Peyer's patch (tissue), 4 donors: ENCODE measurements at places on chromosomes 6 and 20. TPM values are rescaled to one million over a fixed set of nuclear protein-coding genes. Genes with fewer than 3 reads are reported as not detected.

DNA sequence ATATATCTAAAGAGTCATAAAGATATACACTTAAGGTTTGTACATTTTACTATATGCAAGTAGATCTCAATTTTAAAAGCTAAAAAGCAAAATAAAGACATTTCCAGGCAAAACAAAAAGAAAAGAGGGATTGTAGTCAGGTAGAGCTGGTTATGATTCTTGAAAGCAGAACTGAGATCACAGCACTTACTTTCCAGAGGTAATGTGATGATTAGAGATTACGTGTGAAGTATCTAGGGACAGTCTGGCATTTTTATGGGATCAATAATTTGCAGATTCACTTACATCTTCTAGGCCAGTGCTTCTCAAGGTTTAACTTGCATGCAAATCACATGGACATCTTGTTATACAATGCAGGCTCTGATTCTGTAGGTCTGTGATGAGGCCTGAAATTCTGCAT lies 595.5 kb downstream of the KIF16B start:
- H3K36me3 ChIP-seq, result no peaks in the 10 kb centered on the region
- H3K27ac ChIP-seq, result no peak overlapping the region
- no peak overlapping the region for H3K4me3 ChIP-seq
- H3K27me3 ChIP-seq, result no peaks in the 10 kb centered on the region
- H3K4me1 ChIP-seq, result no peaks in the 10 kb centered on the region
- DNase-seq, result no peak

DNA sequence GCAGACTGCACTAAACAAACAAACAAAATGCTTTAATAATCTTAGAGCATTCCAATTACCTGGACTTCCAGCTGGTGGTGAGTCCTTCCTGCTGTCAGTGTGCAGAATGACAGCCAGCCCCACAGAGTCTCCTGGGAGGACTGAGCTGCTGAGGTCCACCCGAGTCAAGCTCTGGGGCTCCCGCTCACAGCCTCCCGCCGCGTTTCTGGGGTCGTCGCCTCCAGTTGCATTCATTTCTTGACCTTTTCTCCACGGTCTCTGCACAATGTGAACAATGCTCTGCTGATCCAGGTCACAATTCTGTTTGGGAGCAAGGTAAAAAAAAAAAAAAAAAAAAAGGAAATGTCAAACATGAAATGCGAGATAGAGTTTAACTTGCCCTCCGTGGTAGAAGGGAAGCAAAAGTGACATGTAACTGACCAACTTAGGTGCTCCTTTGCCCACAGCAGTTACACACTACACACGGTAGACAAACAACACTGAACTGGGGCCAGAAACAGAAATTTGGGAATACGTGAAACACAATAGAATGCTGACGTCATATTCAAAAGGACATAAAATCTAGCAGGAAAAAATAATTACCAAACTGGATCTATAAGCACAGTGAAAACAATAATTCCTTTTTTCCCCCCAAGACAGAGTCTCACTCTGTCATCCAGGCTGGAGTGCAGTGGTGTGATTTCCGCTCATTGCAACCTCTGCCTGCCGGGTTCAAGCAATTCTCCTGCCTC lies 464.9 kb downstream of the PRKN start:
- DNase-seq, result no peak
- no peak overlapping the region for H3K27ac ChIP-seq
- no peaks in the 10 kb centered on the region for H3K27me3 ChIP-seq
- no peaks in the 10 kb centered on the region for H3K4me1 ChIP-seq

SUMO4 gene
- total RNA-seq, result 8.2 TPM

DNA sequence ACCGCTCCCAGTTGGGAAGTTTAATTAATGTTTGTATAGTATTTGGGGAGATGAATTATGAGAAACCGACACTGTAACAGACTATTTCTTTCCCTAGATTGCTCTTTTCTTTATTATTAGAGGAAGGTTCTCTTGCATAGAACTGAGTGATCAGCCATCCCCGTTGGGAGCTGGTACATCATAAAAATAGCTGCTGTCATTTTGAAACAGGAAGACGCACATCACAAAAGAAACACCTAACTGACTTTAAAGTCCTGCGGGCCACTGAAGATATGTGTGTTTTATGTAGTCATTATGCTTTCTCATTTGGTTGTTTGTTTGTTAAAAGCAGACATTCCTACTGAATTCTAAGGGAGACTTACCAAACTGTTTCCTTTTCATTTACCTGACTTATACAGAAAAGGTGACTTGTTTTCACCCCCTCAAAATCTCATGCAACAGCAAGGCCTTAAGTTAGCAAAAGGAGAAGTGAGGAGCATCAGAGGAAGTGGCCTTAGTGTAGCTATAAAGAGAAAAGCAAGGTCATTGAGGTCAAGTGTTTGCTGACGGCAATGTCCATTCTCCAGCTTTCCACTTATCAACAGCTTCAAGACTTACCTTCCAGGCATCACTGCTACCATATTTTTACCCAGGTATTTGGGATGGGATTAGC lies 91.0 kb downstream of the PKHD1 start:
- no peaks in the 10 kb centered on the region for H3K4me1 ChIP-seq
- no peaks in the 10 kb centered on the region for H3K27me3 ChIP-seq
- no peaks in the 10 kb centered on the region for H3K36me3 ChIP-seq
- DNase-seq, result no peak

GRCh38 chr20:46830886-46831632 lies 63.6 kb upstream of the EYA2 start:
- no peaks in the 10 kb centered on the region for H3K4me1 ChIP-seq
- no peak overlapping the region for H3K27ac ChIP-seq
- H3K4me3 ChIP-seq, result no peak overlapping the region
- no peaks in the 10 kb centered on the region for H3K36me3 ChIP-seq
- DNase-seq, result no peak
- no peaks in the 10 kb centered on the region for H3K27me3 ChIP-seq

- no peaks in the 10 kb centered on the region for H3K27me3 ChIP-seq
- H3K36me3 ChIP-seq, result no peaks in the 10 kb centered on the region
- H3K4me3 ChIP-seq, result no peak overlapping the region
- H3K27ac ChIP-seq, result no peak overlapping the region
- H3K4me1 ChIP-seq, result no peaks in the 10 kb centered on the region
These were observed 56.6 kb upstream of the POU3F2 start for GRCh38 chr6:98777762-98778161.

DNA sequence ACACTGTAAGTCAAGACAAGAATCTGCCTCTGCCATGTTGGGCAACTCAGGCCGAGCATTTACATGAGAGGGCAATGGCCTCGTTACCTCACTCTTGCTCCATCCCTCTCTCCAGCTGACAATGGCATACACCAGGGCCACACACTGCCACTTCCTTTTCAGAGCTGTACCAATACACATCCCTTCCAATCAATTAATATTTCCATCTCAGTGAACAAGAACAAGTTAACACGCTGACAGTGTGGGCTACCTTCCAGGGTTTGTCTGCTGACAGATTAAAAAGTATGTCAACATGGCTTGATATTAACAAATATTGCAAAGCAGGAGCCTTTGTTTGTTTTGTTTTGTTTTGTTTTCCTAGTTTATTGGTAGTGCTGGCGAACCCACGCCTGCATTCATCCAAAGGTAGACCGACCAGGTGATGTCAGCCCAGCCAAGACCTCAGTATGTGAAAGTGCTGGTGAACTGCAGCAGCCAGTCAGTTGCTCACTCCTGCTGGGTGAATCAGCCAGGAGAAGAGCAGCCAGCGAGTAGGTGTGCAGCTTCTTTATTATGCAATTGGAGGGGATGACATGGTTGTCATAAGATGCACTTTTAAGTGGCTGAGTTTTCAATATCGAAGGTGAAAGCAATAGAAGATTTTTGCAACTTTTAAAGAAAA lies 487.3 kb upstream of the JARID2 start:
- no peak overlapping the region for H3K4me3 ChIP-seq
- H3K27ac ChIP-seq, result no peak overlapping the region
- peaks cover 3% of the 10 kb centered on the region for H3K4me1 ChIP-seq
- no peaks in the 10 kb centered on the region for H3K27me3 ChIP-seq

TULP4 gene
- total RNA-seq, result 205 TPM

DNA sequence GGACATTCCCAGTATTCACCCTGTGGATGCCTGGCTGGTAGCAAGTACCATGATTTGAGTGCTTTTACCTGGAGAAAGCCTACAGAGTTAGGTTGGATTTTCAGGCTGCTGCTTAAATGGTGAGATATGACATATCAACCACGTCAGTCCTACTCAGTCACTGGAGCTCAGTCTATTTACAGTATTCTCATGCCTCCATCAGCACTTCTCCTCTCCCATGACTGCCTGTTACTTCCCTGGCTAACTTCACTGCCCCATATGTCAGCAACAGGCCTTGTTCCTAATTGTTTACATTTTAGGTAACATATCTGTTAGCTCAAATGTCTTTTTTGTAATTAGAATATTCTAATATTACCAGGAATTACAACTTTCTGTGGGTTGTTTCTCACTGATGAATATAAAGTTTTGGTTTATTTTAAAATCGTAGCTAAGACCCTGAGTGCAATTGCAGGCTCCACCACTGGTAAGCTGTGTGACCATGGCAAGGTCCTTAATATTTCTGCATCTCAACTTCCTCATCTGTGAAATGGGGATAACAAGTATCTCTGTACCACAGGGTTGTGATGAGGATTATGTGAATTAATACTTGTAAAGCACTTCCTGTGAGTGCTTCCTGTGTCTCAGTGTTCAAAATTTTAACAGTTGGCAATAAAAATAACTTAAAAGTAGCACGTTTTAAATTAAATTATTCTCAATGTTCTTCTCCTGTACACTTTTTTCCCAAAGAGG lies 54.3 kb downstream of the RNF144B start:
- no peak overlapping the region for H3K4me3 ChIP-seq
- no peaks in the 10 kb centered on the region for H3K36me3 ChIP-seq
- no peak overlapping the region for H3K27ac ChIP-seq
- H3K27me3 ChIP-seq, result no peaks in the 10 kb centered on the region
- no peaks in the 10 kb centered on the region for H3K4me1 ChIP-seq
- DNase-seq, result no peak

DNA sequence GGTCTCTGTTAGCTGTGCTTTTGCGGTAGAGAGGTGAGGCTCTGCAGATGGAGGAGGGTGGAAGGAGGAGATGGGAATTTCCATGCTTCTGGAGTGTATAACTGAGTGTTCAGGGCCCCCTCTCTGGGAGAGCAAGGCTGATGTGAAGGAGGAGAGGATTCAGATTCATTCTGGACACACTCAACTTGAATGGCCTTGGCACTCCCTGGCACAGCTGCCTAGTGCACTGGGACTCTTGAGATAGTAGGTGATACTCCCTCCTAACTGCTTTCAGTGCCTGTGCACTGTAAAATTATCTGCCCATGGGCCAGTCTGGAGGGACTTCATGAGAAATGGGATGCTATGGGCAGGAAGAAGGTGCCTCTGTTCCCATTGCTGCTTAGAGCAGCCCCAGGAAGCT lies 54.2 kb upstream of the MYL9 start:
- no peaks in the 10 kb centered on the region for H3K27me3 ChIP-seq
- peaks cover 12% of the 10 kb centered on the region for H3K4me1 ChIP-seq
- H3K4me3 ChIP-seq, result no peak overlapping the region
- no peak overlapping the region for H3K27ac ChIP-seq

FAM83B gene
- total RNA-seq, result 15.7 TPM

GRCh38 chr20:1973601-1974440 lies 20.0 kb downstream of the PDYN start:
- H3K27ac ChIP-seq, result no peak overlapping the region
- H3K36me3 ChIP-seq, result no peaks in the 10 kb centered on the region
- H3K4me3 ChIP-seq, result no peak overlapping the region
- no peak for DNase-seq

DNA sequence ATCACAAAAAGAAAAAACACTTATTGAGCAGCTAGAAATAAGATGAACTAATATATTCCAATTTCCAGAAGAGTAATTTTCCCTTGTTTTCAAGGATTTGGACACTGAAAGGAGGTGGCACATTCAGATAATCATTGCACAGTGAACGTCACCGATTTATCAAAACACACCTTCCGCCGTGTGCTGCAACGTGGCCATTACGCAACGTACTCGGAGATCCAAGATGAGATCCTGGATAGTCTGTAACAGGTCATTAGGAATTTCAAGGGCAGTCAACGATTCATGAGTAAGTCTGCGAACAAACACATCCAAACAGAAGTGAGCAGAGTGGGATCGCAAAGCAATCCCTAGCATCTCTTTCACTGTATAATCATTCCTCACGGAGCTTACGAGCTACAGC lies 93.0 kb downstream of the HUS1B start:
- H3K36me3 ChIP-seq, result no peaks in the 10 kb centered on the region
- H3K4me1 ChIP-seq, result no peaks in the 10 kb centered on the region
- H3K27ac ChIP-seq, result no peak overlapping the region
- no peaks in the 10 kb centered on the region for H3K27me3 ChIP-seq

DNA sequence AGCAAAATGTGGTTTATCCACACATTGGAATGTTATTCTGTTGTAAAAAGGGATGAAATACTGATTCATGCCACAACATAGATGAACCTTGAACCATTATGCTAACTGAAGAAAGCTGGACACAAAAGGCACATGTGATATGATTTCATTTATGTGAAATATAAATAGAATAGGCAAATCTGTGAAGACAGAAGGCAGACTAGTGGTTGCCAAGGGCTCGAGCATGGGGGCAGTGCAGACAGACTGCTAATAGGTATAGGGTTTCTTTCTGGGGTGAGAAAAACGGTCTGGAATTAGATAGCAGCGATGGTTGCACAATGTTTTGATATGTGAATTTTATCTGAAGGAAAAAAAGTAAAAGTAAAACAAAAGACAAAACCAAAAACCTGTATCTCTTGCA lies 54.6 kb upstream of the FNDC1 start:
- no peak overlapping the region for H3K27ac ChIP-seq
- H3K27me3 ChIP-seq, result no peaks in the 10 kb centered on the region
- DNase-seq, result no peak
- no peaks in the 10 kb centered on the region for H3K36me3 ChIP-seq
- H3K4me1 ChIP-seq, result peaks cover 18% of the 10 kb centered on the region

DNA sequence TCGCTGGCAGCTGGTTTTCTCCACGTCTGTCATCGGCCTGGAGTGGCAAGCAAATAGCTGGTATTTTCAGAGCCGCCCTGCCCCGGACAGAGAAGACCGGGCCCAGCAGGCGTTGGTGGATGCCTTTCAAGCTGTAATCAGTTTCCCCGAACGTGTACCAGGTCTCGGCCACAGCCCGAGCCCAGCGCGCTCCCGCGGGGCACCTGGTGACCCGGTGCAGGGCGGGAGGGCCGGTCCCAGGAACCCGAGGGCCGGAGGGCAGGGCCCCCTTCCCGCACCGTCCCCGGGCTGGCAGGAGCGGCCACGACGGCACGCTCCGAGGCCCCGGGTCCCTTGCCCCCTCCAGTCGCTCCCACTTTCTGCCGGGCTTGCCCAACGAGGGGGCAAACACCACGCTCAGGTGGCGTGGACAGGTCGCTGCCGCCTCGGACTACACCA lies 348 bp upstream of the PYGB start:
- no peak for DNase-seq
- no peaks in the 10 kb centered on the region for H3K36me3 ChIP-seq
- peak overlapping the region; percentile 91 for H3K27ac ChIP-seq
- H3K27me3 ChIP-seq, result no peaks in the 10 kb centered on the region
- H3K4me3 ChIP-seq, result peak overlapping the region; percentile 91

DNA sequence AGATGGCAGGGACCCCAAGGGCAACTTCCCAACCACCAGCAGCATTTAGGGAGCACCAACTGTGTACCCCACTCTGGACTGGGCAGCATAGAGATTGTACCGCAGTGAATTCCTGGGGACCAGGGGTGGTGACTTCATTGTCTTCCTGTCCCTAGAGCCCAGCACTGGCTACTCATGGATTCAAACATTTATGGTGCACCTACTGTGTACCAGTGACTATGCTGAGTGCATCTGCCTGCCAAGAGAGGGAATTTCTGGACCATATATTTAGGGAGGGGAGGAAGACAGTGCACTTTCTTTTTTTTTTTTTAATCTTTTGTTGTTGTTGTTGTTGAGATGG lies 55.3 kb downstream of the UBE2V1 start:
- H3K27ac ChIP-seq, result no peak overlapping the region
- no peak overlapping the region for H3K4me3 ChIP-seq
- DNase-seq, result no peak
- H3K4me1 ChIP-seq, result no peaks in the 10 kb centered on the region
- H3K36me3 ChIP-seq, result no peaks in the 10 kb centered on the region
